Mammary epithelial cell (primary cell): ENCODE measurements at places on chromosomes 16 and 17.
A peak's percentile ranks its signal among the peaks of the same experiment; 100 is the strongest.

- DNase-seq = no peak
Measured at GRCh38 chr16:9957433-9957832, 224.8 kb downstream of the GRIN2A start.

DNA sequence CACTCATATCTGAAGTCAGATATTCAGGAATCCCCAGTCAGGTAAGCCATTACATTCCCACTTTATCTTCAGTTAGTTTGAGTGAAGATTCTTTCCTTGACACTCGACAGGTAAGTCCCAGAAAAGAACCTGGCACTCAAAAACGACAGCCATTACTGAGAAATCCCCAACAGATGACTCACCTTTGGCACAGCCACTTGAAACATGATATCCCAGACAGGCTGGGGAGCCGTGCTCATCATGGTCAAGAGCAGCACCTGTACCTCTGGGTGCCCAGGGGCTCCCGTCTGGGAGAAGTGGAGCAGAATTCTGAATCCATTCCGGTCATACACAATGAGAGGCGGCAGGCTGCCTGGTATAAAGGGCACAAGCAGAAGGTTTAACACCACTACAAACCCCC, 16.8 kb upstream of the COG7 start:
- DNase-seq = peak; percentile 82

DNA sequence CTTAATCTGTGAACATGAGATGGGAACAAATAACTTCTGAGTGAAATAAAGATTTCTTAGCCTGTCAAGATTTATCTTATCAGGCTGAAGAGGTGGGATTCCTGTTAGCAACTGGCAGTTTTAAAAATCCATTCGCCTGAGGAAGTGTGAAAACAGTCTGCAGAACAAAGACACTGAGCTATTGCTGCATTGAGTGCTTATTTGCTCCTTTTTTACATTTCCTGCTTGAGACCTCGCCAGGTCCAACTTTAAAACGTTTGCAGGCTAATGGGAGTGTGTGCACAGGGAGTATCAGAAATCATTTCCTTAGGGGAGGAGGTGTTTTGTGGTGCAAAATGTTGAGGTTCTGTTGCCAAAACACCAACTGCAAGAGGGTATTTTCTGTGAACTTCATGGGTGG, 957.8 kb upstream of the RBFOX1 start:
- no peak for DNase-seq

DNA sequence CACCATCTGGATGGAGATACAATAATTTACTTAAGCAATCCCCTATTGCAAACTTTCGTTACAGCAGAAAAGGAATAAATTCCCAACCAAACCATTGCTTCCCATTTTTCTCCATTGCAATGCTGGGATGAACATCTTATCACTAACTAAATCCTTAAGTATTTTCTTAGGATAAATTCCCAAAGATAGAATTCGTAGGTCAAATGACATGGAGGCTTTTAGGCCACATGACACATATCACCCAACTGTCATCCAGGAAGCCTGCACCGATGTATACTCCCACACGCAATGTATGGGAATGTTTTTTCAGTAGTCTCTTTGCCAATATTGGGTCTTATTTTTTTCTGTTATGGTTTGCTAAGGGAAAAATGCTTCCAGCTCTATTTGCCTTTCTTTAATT, 1.6 kb upstream of the TLCD2 start:
- no peak for DNase-seq

DNA sequence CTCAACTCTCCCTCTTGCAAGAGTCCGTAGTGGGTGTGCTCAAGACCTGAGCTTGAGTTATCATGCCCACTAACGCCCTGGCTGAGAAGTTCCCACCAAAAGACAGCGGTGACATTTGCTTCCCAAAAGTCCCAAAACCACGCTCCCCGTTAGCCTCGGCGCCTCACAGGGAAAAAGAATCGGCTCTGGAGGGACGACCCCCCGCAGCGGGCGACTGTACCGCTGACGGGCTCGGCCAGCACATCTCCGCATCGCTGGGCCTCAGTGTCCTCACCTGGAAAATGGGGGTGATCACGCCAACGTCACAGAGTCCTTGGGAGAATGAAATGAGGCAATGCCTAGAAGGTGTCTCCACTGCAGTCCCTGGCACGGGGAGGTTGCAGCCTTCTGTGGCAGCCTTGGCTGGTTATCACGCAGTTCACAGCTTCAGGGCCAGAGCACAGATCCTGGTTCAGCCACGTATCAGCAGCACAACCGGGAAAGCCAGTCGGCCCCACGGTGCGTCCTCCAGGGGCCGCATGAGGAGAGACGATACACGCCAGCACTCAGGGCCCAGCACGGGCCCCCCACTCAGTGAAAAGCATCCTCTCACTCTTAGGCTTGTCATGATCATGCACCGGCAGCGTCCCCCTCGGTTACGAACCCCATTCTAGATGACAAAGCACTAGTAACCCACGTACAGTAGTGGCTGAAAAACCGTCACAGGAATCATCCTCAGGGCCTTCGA, 32.9 kb downstream of the NXN start:
- no peak for DNase-seq

DNA sequence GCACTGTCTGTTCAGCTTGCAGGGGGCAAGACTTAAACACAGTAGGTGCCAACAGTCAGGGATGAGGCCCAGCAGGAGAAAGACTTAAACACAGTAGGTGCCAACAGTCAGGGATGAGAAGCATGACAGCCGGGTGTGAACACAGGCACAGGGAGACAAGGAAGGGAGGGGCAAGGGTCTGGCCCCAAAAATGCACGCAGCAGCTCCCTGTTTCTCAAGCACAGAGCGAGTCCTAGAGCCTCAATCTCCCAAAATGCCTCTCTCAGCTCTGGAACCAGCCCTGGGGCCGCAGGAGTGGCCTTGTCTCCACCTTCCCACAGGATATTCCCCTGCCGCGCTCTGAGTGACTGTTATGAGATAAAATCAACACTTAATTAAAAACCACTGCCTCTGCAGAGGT, 66.4 kb downstream of the DYNLRB2 start:
- no peak for DNase-seq

DNA sequence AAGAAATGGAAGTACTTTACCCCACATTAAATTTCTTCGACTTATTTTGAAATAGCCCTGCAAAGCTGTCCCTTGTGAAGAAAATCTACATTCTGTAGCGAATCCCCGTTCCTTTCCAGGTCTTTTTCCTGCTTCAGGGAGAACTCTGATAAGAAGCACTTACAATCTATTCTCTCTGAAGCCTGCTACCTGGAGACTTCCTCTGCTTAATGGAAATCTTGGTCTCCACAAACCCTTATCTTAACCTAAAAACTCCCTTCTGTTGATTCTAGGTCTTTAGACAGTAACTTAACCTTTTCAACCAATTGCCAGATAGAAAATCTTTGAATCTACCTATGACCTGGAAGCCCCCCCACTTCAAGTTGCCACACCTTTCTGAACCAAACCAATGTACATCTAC, 1.6 kb upstream of the CYBC1 start:
- DNase-seq = no peak

- DNase-seq = no peak
Measured at GRCh38 chr16:88977018-88977811, at the start of gene CBFA2T3. TSS of gene CBFA2T3 (minus strand) at chr16:88977207. CDS start at chr16:88976807, 400 bp downstream.

- no peak for DNase-seq
Measured at GRCh38 chr17:19404264-19404663, 6.8 kb upstream of the RNF112 start.

DNA sequence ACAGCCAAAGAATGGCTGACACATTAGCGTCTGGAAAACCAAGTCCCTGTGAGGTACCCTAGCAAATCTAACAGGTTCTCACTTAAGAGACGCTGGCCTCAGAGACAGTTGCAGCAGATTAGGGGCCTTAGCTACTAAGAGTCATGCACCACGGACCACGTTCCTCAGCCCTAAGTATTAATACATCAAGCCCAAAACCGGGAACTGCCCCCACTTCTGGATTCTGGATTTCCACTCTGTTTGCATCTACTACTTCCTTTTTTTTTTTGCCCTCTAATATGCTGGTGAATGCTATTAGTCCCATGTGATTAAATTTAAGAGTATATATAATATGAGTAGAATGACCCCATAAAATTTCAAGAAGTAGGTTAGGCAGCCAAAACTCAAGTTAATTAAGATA, 775 bp upstream of the TERB1 start:
- DNase-seq = no peak

- DNase-seq = no peak
Measured at GRCh38 chr17:42389135-42389417, 834 bp upstream of the STAT3 start.

DNA sequence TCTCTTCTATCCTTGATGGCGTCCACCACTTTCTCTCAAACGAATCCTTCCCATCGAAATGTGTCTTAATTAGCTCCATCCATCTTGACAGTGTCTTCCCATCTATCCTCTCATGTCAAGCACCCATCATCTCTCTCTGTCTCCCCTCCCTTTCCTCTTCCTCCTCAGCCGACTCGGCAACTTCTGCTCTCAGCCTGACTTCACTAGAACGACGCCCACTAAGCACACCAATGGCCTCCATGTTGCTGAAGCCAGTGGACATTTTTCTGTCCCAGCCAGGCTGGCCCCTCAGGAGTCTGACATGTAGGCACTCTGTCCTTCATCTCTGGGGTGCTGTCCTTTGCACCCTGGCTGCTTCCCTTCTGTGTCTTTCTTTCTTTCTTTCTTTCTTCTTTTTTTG, 2.5 kb upstream of the SPATA20 start:
- DNase-seq = no peak

DNA sequence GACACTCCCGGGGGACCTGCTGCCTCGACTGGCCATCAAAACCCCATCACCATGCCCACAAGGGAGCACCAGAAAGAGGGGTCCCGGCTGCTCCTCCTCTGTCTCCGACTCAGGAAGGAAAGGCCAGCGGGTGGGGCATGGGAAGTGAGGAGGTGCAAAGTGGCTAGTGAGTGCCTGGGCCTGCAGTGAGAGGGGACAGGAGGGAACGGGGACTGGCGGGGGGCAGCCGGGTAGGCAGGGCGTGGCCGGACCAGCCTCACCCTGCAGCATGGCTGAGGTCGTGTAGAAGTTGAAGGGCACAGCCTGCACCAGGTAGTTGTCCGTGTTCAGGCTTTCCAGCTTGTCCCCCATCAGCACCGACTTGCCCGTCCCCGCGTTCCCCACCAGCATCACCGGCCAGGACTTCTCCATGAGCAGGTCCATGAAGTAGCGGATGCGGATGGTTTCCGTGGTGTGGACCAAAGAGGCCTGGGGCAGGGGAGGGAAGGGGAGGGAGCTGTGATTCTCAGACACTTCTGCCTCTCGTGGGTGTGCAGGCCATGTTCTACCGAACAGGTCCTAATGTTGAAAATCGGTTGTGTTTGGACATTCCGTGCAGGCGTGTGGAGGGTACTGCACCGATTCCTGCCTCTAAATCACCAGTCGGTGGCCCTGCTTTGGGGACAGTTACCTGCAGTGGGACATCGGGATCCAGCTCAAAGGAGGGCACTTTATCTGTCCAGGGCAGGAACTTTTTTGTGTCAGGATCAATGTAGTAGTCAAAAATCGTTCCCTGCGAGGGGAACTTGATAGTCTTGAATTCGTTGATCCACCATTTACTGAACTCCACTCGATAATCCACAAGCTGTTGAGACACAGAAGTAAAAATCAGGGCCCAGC, 91.7 kb downstream of the DNAH17 start:
- no peak for DNase-seq

GRCh38 chr17:63406689-63407330, 39.3 kb downstream of the CYB561 start:
- DNase-seq = peak; percentile 77

DNA sequence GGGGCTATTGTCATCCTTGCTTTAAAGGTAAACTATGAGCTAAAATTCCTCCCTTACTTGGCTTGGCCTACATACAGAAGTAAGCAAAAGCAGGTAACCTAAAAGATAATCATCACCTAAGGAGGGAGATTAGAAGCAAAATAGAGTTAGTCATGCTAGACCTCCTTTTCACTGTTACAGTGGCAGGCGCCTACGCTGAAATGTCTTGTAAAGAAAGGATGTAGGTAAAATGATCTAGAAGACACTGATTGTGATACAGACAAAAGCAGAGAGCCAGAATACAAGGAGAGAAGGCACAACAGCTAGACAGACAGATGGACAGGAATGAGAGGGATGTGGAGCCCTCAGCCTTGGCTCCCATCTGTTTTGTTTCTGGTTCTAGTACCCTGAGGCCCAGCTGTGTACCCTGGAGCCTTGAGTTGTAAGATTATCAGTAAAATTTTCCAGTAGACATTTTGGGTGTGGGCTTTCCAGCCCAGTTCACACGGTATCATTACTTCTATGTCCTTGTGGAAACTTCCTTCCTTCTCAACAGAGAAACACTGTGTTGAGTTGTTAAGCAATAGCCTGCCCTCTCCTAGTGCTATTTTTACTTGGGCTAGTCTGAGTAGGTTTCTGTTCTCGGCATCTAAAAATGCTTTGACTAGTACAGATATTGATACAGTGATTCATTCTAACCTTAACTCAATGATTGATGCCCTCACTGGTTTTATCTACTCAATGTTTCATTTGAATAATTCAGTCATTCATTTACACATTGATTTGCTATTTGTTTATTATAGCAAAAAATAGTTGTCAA, 7.7 kb upstream of the C16orf78 start:
- DNase-seq = no peak

DNA sequence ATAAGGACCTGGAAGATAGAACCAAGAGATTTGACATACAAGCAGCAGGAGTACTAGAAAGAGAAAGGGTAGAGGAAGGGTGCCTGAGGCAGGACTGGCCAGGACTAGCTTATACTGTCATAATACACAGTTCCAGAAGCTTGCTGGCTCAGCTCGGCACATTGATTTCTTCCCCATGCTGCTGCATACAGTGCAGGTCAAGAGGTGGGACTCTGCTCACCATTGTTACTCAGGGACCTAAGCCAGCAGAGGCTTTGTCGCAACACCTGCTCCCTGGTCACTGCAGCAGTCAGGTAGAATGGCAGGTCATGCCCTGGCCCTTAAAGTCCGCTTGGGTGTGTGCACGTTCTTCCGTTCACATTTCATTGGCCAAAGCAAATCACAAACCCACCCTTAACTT, 32.8 kb downstream of the LDHD start:
- no peak for DNase-seq

GRCh38 chr16:70661534-70661917, 15.2 kb downstream of the IL34 start:
- DNase-seq = no peak

DNA sequence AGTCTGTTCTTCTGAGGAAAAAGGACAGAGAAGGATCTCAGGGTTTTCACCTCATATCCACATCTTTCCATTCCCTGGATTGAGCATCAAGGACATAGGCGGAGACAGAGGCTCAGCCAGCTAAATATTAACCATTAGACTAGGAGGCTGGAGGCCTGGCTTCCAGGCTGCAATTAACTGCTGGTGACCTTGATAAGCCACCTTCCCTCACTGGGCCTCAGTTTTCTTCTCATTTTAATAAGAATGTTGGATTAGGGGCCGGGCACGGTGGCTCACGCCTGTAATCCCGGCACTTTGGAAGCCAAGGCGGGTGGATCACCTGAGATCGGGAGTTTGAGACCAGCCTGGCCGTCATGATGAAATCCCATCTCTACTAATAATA, 25.6 kb upstream of the CNOT1 start:
- DNase-seq = no peak

DNA sequence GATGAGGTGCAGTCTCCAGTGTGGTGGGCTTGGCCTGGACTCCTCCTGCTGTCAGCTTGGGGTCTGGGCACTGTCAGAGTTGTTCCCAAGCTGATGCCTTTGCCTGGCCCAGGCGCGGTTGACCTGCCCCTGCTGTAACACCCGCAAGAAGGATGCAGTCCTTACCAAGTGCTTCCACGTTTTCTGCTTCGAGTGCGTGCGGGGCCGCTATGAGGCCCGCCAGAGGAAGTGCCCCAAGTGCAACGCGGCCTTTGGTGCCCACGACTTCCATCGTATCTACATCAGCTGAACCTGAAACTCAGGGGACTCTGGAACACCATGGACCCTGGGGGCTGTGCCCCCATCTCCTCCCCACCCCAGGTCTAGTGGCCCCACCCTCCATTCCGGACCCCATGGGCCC, 11.7 kb downstream of the RNF40 start:
- DNase-seq = no peak
